ENCODE measurements at places on chromosomes 7 and 10.

- no peak for DNase-seq
Observed at GRCh38 chr10:43427166-43427825, 9.6 kb upstream of the ZNF487 start.

- DNase-seq = no peak
Observed at GRCh38 chr7:133233142-133233541, 19.7 kb upstream of the EXOC4 start.

DNA sequence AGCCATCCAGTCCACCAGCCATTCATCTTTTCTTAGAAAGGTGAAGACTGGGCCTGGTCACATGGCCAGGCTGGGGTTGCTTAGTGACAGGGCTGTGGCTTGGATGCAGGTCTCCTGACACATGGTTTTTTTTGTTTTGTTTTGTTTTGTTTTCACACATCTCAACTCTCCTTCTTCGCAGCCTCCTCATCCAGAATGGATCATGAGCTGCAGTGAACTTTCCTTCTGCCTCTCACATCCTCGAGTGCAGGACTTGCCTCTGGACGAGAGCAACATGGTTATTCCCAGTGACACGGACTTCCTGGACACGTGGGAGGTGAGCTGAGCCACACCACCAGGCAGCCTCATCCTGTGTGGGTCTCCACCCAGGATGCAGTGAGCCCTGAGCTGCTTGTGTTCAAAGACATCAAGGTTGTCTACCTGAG lies 9.5 kb downstream of the AKR1E2 start:
- DNase-seq = no peak

DNA sequence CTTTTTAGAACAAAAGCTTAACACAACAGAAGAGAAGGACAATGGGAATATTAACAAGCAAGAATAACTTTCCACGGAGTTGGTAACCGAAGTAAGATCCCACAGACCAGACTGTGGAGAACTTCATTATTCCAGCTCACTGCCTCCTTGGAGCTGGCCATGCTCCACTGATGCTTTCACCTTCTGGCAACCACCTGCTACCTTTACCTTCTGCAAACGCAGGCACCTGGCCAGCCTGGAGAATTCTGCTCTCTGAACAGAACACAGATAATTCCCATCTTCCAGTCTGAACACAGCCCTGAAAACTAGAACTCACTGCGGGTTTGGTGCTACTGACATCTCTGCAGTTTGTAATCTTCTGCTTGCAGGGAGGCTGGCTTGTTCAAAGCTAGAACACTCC lies 66.5 kb downstream of the JAZF1 start:
- no peak for DNase-seq

GRCh38 chr7:69699931-69700330 lies 101.7 kb downstream of the AUTS2 start:
- no peak for DNase-seq

- DNase-seq = peak; percentile 67
Observed at GRCh38 chr7:98133181-98133580, 26.5 kb downstream of the LMTK2 start.

GRCh38 chr10:78600740-78601139 lies 468.0 kb upstream of the ZMIZ1 start:
- peak; percentile 5 for DNase-seq

GRCh38 chr10:109071539-109071938 lies 851.8 kb downstream of the XPNPEP1 start:
- DNase-seq = no peak

DNA sequence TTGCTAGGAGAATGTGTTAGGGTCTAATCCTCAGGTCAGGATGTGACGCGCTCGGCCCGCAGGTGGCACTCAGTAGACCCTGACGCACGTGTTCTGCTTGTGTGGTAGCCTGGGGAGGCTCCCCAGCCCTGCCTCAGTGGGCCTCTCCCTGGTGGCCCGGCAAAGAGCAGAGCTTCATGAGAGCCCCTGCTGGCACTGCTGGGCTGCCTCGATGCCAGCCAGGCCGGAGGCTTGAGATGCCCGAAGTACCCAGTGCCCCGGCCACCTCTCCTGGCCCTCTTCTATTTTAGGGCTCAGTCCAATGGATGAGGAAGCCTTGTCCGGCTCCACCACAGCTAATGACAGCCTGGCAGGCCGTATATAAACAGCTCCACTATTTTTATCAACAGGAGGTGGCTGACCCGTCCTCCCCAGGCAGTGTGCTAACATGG lies 42.0 kb downstream of the PRF1 start:
- no peak for DNase-seq

DNA sequence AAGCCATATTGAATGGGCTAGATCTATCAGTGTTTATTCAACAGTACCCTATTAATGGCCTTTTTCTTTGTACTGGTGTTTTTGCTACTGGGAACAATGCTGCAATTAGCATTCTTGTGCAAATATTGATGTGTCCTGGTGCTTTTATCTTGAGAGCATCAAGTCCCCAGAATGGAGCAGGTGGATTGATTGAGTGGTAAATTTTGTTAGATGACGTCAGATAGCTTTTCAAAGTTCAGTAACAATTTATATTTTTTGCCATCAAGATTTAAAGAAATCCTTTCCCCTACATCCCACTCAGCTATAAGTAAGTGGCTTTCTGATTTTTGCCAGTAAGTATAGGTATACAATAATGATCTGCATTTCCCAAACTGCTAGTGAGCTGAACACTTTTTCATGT lies 63.4 kb upstream of the SYPL1 start:
- DNase-seq = no peak

DNA sequence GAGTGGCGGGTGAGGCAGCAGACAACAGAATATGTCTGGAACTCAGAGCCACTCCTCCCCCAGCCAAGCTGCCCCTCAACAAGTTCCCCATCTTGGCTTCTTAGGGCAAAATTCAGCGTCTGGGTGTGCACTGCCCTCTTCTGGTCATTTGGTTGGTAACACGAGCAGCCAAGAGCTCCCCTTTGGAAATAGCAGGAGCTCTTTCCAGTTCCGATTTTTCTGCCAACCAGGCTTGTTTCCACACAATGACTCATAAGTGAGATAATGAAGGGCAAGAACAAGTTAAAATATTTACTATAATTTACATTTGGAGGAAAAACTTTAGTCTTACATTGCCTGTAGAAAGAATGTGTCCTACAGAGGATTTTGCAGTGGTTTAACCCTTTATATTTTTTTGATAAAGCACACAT lies 70.5 kb downstream of the ADCYAP1R1 start:
- DNase-seq = peak; percentile 59

- no peak for DNase-seq
Observed at GRCh38 chr10:78648256-78648860, 420.4 kb upstream of the ZMIZ1 start.

DNA sequence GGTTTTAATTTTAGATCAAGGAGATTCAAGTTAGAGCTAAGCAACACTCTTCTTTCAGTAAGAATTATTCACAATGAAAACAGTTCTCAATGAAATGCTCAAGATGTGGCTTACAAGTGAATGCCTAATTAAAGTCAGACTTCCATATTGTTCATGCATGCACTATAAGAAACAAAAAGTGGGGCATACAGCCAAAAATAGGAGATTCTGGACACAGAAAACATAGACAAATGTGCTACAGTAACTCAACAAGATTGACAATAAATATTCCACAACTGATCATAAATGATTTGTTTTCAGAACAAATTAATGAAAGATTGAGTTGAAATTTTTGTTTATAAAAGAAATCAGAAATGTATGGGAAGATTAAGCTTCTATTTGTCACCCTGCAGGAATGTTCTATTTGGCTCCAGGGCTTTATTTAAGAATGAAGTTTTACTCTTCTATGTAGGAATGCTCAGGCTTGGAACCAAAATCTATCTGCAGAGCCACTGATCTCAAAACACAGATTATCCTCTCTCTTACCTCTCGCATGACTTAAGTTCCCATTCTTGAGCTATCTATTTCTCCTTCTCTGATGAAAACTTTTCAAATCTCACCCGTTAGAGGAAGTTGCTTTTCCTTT lies 89.0 kb upstream of the PIP4K2A start:
- no peak for DNase-seq

GRCh38 chr10:93267521-93267920 lies 193.8 kb downstream of the CYP26A1 start:
- DNase-seq = no peak

DNA sequence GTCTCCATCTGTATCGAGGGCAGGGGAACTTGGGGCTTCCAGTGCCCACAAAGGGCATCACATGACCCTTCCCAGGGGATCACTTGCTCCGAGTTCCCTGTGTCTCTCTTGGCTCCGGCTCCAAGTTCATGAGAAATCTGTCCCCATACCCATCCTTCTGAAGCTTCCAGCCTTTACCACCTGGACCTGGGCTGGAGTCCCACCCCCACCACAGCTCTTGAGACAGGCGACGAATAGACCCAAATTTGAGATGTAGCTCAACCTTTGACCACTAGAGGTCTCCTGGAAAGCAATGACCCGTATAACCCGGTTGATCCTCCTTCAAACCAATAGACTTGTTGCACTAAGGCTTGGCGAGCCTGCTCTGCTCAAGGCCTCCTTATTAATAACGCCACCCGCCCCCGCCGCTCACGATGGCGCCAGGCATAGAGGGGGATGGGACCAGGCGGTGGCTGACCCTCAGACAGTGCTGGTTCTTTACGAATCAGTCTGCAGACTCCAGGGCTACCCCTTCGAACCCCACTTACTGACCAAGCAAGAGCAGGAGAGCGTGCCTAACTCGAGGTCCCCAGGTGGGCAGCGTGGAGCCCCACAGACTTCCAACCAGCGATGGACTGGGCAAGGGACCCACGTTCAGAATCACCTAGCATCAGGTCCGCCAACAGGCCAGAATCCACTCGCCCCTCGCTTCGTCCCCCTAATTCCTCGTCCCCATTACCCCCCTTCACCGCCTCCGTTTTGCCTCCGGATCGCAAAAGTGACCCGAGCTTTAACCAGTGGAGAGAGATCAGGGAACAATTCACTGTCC lies 4.4 kb upstream of the ARID5B start:
- DNase-seq = peak; percentile 79

DNA sequence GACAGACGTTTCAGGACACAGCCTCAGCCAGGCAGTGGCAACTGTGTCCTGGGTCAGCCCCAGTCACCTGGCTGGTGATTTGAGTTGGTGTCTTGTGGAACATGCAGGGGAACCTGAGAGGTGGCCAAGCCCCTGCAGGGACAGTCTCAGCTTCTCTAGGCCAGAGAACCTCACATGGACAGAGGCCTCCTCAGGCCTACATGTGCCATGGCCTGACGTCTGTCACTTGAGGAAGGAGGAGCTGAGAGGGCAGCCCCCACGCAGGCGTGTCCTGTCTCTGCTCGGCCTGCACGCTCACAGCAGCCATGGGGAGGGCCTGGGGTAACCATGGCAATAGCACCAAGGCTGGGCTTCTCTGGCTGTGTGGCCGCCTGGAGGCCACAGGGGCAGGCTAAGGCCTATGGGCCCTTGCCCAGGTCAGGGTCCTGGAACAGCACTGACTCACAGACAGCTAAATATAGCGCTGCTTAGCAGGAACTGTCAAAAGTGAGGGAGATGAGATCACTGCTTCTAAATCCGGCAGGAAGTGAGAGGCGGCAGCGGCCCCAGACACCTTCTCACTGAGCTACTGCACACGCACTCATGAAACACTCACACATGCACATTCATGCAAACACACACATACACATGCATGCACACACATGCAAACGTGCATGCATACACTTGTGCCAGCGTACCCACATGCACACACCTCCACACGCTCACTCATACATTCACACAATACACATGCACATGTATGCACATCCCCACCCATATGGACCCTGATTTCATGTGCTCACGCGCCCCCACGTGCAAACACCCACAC lies 57.0 kb downstream of the YKT6 start:
- peak; percentile 89 for DNase-seq

DNA sequence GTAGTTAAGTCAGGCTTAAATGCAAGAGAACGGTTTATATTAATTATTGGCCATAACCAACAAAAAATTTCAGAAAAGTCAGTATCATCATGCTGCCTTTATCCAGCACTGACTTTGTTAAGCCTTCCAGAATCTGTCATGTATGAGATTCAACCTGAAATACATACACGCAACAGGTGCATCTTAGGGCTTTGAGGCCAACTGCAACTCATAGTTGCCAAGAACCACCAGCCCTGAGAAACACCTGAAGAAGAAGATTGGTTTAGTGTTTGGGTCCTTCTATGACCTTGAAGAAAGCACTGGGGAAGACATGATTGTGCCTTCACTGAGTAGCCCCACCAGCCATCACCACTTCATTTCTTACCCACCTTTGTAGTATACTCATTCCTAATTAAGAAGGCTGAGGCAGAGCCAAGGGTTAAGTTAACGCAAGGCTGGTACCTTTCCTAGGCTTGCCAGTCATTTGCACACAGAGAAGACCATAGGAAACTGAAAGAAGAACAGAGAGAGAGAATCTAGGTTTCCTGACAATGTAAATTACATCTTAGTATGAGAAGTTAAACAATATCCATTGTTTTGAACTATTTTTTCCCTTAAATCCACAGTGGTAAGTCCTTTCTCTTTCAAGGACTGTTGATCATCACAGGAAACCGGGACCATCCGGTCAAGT lies 200.1 kb upstream of the PRKCQ start:
- no peak for DNase-seq

DNA sequence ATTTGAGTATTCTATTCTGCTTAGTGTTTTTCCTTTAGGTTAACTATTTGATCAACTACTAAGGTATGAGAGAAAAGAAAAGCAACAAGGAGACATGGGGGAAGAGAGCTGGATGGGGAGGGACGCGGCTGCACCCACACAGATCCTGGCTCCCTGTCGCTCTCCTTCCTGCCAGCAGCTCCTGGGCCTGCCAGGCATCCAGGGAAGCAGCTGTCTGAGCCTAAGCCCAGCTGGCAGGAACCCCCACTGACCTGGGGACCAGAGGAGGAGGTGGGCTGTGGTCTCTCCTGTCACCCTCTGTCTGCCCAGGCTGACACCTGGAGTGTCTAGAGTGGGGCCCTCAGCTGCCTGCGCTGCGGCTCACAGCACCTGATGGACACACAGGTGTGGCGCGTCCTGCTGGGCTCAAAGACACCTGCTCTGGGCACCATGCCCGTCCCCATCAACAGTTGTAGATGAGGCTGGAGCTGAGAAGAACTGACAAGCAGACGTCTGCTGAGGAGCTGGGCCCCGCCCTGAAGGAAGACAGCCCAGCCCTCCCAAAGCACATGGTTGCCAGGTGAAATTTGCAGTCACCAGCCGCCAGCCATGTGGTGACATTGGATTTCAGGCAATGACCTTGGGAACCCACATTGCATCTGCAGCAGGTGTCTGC lies 207.9 kb downstream of the PLXNA4 start:
- DNase-seq = no peak

- DNase-seq = no peak
Observed at GRCh38 chr10:24255115-24255880, 46.4 kb downstream of the KIAA1217 start.

GRCh38 chr7:45898222-45898621 lies 9.9 kb downstream of the IGFBP1 start:
- no peak for DNase-seq

GRCh38 chr10:5760515-5760914 lies 52.7 kb downstream of the GDI2 start:
- no peak for DNase-seq

- DNase-seq = no peak
Observed at GRCh38 chr10:25682203-25682851, 251.7 kb upstream of the MYO3A start.

DNA sequence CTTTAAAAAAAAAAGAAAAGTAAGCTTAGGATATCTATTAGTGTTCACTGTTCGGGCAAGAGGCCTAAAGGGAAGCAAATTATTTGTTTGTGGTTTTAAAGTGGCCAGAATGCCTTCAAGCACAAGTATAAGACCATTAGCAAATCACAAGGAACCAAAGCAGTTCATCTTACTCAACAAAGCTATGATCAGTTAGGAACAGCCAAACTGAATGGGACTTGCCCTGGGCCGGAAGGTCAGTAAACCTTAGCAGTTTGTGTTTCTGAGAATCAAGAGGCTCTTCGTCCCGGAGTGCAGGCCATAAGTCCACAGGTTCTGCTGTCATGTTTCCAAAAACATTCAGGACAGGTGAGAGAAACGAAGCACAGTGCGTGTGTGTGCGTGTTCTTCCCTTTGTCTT lies 4.5 kb downstream of the FBXW4 start:
- DNase-seq = no peak

Measured in activated CD8-positive, alpha-beta memory T cell treated with anti-CD3 and anti-CD28 coated beads, Interleukin-2, amount 10 ng/mL, durations not matched to agents 7 days and 5 days (primary cell).